Activated naive CD4-positive, alpha-beta T cell (primary cell): ENCODE measurements at places on chromosomes 6 and 20.

DNA sequence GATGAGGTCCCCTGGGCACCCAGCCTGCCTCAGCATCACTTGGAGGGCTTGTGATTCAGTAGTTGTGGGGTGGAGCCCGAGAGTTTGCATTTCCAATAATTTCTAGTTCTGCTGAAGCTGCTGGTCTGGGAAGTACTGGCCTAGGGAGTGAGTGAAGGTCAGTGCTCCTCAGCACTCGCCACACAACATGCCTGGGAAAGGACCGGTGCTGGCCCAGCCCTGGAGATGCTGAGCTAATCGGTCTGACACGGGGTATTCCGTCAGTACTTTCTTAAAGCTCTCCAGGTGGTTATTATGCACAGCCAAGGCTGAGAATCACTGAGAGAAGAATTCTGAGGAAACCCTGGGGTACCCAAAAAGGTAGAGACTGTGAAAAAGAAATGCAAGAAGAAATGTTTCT, 228.2 kb downstream of the TMEM242 start:
- DNase-seq, result no peak

GRCh38 chr6:28996844-28997510, 8.1 kb downstream of the ZNF311 start:
- DNase-seq, result no peak

- DNase-seq, result no peak
These were observed 55.2 kb downstream of the SMLR1 start for GRCh38 chr6:130882370-130882769.

- DNase-seq, result no peak
These were observed 23.2 kb upstream of the STX11 start for GRCh38 chr6:144127097-144127496.

GRCh38 chr6:35042031-35042815, 98.9 kb downstream of the TCP11 start:
- DNase-seq, result no peak

DNA sequence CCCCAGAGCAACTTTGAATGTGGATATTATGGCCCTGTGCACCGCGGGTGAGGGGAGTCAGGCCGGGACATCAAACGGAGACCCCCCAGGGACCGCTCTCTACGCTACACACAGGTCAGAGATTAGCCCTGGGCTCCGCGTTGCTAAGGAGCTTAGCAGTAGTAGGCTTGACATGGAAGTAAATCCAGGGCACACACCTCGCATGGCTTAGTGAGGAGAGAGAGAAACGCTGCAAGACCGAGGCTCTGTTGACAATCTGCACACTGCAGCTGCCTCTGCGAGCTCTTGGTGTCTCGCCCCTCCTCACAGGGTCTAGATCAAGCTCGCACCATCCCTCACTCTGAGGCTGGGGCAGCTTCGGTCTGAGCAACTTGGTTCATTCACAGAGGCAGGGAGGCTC, 116.1 kb upstream of the CDH4 start:
- no peak for DNase-seq

DNA sequence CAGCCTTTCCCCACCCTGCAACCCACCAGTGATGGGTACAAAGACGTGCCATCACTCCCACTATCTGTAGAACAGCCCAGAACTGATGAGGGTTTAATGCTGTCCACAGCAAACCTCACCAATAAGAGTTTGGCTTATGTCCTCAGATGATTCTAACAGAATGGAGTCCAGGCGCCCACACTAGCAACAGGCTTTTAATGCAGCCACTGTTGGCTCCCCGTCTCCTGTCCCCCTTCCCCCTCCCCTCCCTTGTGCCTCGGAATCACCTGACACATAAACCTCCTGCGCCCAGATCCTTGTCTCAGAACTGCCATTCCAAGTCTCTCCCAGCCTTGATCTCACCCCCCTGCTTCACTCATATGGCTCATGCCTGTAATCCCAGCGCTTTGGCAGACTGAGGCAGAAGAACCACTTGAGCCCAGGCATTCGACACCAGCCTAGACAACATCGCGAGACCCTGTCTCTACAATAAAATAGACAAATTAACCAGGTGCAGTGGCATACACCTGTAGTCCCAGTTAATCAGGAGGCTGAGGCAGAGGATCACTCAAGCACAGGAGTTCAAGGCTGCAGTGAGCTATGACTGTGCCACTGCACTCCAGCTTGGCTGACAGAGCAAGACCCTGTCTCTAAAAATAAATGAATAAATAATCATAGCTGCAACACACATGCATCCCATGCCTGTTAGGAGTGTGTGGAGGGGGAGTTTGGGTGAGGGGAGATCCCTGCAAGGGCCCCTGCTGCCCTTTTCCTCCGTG, 85.6 kb downstream of the SNX5 start:
- no peak for DNase-seq

- DNase-seq, result no peak
These were observed 1153.1 kb upstream of the GJE1 start for GRCh38 chr6:140979642-140980091.

GRCh38 chr6:11845664-11846577, 67.3 kb upstream of the ADTRP start:
- DNase-seq, result no peak

DNA sequence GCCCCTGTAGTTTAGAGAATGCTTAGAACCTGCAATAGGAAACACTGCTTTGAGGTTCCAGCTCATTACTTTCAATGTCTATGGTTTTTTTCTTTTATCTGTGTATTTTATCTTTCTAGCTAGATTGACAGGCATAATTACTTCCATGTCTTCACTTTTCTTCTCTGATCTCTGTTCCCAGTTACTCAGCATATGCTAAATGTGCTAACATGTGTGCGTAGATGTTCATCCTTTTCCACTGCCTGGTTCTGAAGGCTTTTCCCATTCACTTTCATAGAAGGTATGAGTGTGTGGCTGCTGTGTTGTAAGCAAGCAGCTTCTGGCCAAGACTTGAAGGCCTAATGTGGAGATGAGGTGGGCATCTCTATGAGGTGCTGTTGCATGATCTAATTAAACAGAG, 38.9 kb downstream of the FAXC start:
- no peak for DNase-seq

- no peak for DNase-seq
These were observed 29.2 kb upstream of the DST start for GRCh38 chr6:56671651-56672461.

GRCh38 chr6:53264915-53265607, 83.7 kb downstream of the ELOVL5 start:
- DNase-seq, result no peak

DNA sequence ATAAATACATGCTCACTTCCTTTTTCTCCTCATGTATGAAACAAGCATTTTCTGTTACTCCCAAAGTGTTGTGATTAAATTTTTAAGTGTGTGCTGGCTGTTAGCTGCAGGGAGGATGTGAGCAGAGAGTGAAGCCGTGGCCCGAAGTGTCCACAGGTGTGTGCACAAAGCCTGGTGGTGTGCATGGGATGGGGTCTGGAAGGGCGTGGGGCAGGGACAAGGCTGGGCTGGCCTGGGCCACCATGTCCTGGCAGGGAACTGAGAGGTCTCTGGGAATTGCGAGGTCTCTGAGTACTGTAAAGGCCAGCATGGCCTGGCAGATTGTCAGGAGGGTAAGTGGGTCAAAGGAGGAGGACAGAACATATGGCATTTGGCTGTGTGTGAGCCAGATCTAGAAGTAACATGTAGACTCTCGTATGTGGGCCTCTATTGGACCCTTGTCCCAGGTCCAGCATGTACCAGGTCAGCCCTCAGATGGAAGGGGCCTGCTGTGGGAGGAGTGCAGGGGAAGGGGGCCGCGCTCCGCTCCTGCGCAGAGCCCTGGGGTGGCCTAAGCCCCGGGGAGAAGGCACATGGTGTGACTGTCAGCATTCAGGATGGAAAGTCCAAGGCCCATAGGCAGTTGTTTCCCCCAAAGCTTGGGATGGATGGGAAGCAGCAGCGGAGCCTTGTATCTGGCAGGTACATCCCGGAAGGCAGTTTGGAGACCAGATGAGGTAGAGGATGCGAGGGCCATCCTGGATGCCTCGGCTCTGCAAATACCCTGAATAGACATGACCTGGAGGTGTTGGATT, 45.1 kb upstream of the PHACTR3 start:
- DNase-seq, result no peak

DNA sequence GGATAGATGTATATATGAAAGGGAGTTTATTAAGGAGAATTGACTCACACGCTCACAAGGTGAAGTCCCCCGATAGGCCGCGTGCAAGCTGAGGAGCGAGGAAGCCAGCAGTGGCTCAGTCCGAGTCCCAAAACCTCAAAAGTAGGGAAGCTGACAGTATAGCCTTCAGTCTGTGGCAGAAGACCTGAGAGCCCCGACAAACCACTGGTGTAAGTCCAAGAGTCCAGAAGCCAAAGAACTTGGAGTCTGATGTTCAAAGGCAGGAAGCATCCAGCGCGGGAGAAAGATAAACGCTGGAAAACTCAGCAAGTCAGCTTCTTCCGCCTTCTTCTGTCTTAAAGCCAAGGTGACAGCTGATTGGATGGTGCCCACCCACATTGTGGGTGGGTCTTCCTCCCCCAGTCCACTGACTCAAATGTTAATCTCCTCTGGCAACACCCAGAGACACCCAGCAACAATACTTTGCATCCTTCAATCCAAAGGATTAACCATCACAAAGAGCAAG, 102.6 kb upstream of the GJE1 start:
- DNase-seq, result no peak

DNA sequence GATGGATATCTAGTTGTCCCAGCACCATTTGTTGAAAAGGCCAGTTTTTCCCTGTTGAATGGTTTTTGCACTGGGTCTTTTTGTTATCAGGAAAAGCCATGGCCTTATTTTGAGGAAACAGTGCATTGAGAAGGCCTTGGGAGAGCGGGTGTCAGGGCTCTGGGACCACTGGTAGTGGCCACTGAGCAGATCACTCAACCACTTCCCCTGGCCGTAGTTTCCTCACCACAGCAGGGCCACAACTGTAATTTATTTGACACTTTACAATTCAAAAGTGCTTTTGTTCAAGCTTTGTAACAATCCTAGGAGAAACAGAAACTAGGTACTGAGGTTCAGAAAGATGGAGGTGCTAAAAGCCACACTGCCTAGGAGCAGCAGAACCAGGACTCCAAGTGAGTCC, 281.8 kb downstream of the GMDS start:
- DNase-seq, result no peak

DNA sequence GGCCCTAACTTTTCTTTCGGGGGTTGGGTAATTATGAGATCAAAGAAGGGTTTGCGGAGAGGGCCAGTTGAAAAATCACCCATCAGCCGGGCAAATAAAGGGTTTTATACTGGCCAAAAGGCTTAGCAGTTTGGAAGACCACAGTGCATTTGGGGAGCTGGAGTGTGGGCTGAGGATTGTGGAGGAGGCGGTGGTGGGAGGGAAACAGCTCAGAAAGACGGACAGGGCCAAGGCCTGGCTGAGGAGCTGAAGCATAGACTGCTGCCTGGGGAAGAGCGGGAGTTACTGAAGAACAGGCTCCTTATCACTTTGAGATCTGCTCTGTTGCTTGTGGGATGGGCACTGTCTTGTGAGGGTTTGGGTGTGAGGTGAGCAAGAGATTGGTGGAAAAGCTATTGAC, 144.2 kb downstream of the CARMIL1 start:
- no peak for DNase-seq

DNA sequence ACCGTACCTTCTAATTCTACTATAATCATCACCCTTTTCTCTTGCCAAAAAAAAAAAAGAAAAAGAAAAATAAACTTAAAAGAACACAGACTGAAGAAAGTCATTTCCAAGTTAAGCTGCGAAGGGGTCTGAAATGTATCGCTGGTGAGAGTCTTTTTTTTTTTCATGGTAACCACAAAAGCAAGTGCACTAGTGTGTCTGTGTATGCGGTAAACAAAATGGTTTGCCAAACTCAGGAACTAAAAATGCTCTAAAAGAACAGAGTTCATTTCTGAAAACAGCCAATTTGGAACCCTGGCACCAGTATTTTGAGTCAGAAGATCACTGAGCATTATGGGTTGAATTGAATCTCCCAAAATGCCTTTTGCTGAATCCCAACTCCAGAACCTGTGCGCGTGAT, 46.6 kb downstream of the CDH4 start:
- no peak for DNase-seq

GRCh38 chr6:151763303-151763702, 44.2 kb upstream of the ESR1 start:
- no peak for DNase-seq

- DNase-seq, result no peak
These were observed 325.5 kb upstream of the CITED2 start for GRCh38 chr6:139699911-139700310.

GRCh38 chr6:145830612-145831011, 16.0 kb upstream of the FBXO30 start:
- DNase-seq, result no peak

- DNase-seq, result no peak
These were observed 4.0 kb upstream of the GRM4 start for GRCh38 chr6:34149831-34150400.

GRCh38 chr6:53066077-53066417, 843 bp downstream of the FBXO9 start:
- DNase-seq, result no peak

GRCh38 chr20:17753516-17753915, 53.8 kb downstream of the BANF2 start:
- no peak for DNase-seq

DNA sequence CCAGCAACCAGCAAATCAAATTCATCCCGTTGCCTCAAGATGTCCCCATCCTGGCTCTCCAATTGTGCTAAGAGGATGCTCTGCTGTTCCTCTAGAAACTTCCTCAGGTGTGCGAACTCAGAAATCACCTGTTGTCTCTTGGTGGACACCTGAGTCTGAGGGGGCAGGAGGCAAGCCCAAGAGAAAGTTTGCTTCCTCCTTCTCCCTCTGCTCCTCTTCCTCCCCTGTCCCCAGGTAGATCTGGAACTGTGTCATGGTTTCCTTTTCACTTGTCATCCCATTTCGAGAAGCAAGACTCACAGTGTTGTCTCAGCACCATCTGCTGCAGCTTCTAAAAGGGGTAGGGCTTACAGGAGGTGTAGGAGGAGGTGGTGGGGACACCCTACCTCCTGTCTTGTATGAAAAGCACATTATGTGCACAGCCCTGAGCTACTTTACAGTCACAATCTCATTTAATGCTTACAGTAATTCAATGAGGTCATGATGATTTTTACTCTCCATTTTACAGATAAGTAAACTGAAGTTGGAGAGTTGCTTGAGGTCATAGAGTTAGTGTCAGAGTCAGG, 2.5 kb downstream of the TRIM10 start:
- no peak for DNase-seq

DNA sequence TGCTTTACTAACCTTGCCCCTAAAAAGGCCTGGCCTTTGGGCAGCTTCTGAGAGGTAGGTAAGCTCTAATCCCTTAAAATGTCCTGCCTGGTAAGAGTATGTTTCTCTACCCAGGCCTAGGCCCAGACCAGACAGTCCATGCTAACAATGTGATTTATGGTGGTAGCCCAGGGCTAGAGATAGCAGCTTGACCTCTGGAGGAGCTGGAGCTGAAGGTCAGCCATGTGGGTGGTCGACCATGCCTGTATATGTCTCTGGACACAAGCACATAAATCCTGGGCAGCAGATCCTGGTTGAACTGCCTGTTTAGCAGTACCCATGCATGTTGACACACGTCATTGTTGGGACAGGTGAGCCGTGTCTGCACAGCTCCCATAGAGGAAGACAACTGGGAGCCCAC, 62.1 kb upstream of the PHACTR1 start:
- no peak for DNase-seq

DNA sequence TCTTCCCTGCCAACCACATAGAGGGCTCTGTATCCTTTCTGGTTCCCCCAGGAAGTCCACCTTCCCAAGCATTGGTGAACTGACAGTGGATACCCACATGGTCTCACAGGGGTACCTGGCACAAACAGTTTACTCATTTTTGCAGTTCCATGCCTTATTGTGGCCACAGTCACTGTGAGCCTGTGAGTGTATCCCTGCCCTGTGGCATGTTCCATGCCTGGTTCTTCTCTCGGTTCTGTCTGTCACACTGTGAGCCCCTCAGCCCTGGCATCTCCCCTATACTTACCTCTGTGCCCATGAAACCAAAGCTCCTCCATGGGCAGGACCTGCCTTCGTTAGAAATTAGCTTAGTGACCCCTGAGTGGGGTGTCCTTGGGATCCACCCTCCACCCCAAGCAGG, 107.8 kb downstream of the TOX2 start:
- DNase-seq, result no peak
